ENCODE measurements at places on chromosomes 2 and 18.

DNA sequence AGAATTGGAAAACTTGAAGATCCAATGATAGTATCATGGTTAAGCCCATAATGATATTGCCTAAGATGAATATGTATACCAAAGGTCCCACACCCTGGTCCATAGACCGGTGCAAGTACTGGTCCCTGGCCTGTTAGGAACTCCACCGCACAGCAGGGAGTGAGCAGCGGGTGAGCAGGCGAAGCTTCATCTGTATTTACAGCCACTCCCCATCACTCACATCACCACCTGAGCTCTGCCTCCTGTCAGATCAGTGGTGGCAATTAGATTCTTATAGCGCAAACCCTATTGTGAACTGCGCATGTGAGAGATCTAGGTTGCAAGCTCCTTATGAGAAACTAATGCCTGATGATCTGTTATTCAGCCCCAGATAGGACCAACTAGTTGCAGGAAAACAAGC, 402.4 kb downstream of the EPHA4 start:
- DNase-seq = no peak

- DNase-seq = no peak
These were observed 157.4 kb downstream of the MYO3B start for GRCh38 chr2:170335351-170335750.

GRCh38 chr2:45839508-45840251, 188.2 kb downstream of the PRKCE start:
- peak; percentile 63 for DNase-seq

DNA sequence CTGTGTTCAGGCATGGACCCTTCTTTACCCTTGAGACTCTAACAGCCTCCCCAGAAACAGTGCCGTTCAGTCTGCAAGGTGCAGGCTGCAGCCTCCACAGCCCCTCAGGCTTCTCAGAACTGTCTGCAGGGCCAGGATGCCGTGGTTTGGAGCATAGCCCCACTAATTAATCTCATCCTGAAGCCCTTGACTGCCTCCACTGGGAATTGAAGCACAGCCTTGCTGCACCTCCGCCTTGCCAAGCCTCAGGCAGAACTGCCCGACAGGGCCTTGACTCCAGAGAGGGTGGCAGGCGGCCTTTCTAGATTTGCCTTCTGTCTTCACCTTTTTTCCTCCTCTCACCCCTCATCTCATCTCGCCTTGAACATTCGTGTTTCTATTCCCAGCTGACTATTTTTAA, 119.8 kb downstream of the NRP2 start:
- no peak for DNase-seq

DNA sequence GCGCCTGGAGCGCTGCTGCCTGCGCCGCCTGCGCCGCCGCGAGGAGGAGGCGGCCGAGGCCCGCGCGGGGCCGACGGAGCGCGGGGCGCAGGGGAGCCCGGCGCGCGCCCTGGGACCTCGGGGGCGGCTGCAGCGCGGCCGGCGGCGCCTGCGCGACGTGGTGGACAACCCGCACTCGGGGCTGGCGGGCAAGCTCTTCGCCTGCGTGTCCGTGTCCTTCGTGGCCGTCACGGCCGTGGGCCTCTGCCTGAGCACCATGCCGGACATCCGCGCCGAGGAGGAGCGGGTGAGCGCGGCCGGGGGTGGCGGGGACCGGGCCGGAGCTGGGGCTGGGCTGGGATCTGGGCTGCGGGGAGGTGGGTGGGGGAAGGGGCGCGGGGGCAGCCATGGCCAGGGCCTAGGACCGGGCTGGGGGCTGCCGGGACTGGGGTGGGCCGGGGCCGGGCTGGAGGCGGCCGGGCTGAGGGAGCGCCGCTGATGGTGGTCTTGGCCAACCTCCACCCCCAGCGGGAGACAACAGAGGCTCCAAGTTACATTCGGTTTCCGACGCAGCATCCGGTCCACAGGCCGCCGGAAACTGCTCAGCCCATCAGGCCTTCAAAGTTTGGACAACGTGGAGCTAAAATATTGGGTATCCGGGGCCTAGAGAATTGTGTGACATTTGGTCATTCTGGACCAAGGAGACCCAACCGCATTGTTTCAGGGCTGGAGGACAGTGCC, 66.4 kb downstream of the KCNG2 start:
- DNase-seq = no peak

- no peak for DNase-seq
These were observed 1390.5 kb upstream of the ZEB2 start for GRCh38 chr2:145910416-145910815.

DNA sequence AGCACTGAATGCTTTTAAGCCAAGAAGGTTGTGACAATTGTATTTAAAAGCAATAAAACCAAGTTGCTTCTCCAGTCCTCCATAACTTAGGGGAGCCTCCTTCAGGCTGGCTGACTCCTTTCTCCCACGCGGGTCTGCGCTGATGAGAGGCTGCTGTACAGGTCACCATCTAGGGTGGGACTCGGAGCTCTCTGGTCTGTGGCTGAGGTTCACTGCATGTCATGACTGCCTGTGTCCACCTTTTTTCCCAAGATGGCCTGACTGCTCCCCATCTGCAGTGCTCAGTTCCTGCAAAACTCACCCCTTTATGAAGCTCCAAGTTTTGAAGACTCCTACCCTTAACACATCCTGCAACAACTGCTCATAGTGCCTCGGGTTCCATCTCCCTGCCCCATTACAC, 194.4 kb downstream of the AFF3 start:
- no peak for DNase-seq

DNA sequence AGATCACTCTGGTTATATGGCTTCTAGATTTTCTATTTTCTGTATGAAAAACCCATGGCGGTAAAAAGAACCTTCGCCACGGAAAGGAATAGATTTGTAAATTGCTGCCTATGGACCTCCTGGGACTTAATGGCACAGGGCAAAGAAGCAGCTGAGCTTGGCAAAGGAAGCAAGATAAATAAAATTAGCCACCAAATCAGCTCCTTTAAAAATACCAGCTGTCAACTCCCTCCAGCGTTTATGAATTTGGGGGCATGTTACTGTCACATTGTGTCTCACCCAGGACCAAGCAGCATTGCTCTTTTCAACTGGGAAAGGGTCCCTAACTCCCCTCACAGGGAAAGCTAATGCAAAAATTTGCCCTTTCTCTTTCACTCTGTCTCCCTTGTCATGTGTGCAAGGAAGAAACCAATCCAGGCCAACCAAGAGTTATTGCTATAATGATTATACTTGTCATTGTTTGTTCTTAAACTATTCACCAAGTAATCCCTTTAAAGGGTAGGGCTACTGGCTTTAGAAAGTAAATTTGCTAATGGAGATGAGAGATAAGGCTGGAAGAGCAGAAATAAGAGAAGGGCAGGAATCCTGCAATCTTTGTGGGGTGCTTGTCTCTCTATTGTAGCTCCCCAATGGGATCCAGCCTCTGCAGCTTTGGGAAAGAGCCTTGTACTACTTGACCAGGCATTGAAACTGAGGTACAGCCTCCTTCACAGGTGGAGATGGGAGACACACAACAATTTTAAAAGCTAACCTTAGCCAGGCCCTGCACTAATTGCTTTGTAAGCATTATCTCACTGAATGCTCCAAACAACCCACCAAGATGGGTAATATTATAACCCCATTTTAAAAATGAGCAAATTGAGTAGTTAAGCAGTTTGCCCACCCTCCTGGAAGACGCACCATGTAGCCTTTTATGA, 119.1 kb upstream of the KLF7 start:
- no peak for DNase-seq

- no peak for DNase-seq
These were observed 2.7 kb upstream of the ZC3H8 start for GRCh38 chr2:112257575-112257974.

DNA sequence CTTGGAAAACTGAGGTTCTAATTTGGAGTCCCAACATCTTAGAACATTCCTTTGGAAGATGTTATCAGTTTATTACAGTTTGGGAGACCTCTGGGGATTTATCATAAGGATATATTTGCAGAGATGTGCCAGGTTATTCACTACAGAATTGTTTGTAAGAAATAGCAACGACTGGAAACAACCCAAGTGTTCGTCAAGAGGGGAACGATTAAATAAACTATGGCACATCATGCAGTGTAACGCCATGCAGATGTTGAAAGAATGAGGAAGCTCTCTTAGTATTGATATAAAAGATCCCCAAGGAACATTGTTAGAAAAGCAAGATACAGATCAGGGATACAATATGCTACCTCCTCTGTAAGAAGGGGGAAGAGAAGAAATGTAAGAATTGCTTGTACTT, 210.6 kb downstream of the TMEM247 start:
- no peak for DNase-seq

Data from SK-N-SH (cell line).